ENCODE measurements at places on chromosomes 16 and 17. TPM values are rescaled to one million over a fixed set of nuclear protein-coding genes. Genes with fewer than 3 reads are reported as not detected.

Gene WNT3
- 1.6 TPM for total RNA-seq

Gene CNTNAP1
- 4.1 TPM for total RNA-seq

Gene PDILT
- total RNA-seq, result not detected

Gene AHSP
- total RNA-seq, result not detected

Gene PRSS27
- 0.29 TPM for total RNA-seq

Gene CDT1
- 76.2 TPM for total RNA-seq

Gene OR4D1
- not detected for total RNA-seq

Gene ABCC12
- not detected for total RNA-seq

Gene KCNH6
- total RNA-seq, result not detected

Gene BCAR1
- total RNA-seq, result 125 TPM

Gene CHD9NB
- 1.5 TPM for total RNA-seq

Gene FBXW10B
- not detected for total RNA-seq

Gene DBNDD1
- total RNA-seq, result 33.1 TPM

Gene NRN1L
- total RNA-seq, result 0.46 TPM

Gene ODF4
- total RNA-seq, result not detected

Gene ARHGAP27
- 29.4 TPM for total RNA-seq

Gene DRC3
- total RNA-seq, result 0.06 TPM

Gene JUP
- total RNA-seq, result 314 TPM

Gene CPHXL2
- total RNA-seq, result not detected

Gene MRPS23
- total RNA-seq, result 27.0 TPM

Gene TM4SF5
- not detected for total RNA-seq

Gene SCGB1C2
- total RNA-seq, result not detected
